ENCODE measurements at places on chromosomes 1 and 21.

- DNase-seq = no peak
Measured at GRCh38 chr1:56045477-56045876, 533.9 kb downstream of the PLPP3 start.

- no peak for DNase-seq
Measured at GRCh38 chr1:21325731-21326387, 35.6 kb upstream of the ECE1 start.

GRCh38 chr1:213286235-213286634 lies 235.2 kb downstream of the RPS6KC1 start:
- no peak for DNase-seq

DNA sequence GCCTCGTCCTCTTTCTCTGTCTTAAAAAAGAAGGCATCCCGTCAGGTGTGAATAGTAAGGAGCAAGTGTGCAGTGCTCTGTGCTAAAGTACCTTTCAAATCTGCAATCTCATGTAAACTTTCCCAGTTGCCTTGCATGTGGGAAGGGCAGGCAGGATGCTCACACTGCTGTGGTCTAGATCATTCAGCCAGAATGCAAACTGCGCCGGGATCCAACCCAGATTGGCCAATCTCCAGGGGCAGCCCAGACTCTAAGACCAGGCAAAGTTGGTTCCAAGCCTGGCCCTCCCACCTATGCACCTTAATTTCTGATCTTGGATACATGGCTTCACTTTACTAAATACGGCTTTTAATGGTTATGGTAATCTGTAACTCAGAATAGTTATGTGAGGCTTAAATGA lies 3.2 kb upstream of the MAP1LC3C start:
- no peak for DNase-seq

DNA sequence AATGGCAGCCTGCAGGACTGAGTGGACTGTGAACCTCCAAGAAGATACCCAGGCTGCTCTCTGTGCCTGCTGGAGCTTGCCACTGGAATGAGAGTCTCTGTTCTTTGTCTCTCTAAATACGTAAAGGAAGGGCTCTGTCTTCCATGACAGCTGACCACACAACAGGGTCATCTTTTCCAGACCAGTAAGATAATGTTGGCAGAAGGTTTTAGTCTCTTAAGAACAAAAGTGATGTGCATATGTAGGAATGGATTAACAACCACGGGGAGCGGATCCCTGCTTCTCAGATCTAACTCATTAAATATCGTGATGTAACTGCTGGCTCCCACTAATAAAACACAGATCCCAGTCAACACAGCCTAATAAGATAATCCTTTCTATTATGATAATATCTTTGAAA lies 67.5 kb downstream of the MAP10 start:
- no peak for DNase-seq

DNA sequence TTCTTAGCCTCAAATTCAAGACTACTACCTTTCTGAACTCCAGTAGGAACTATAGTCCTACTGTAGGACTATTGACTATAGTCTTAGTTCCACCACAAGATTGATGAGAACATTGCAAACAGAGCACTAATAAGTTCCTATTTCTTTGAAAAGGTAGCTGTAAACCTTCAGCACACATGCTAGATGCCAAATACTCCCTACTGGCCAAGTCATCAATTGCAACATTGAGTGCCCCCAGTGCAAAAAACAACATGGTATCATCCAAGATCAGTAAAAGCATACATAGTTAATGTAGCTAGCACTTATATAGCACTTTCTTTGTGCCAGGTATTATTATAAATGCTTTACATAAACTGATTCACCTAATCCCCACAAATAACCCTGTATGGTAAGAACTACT lies 99.8 kb downstream of the MRPL39 start:
- DNase-seq = no peak

DNA sequence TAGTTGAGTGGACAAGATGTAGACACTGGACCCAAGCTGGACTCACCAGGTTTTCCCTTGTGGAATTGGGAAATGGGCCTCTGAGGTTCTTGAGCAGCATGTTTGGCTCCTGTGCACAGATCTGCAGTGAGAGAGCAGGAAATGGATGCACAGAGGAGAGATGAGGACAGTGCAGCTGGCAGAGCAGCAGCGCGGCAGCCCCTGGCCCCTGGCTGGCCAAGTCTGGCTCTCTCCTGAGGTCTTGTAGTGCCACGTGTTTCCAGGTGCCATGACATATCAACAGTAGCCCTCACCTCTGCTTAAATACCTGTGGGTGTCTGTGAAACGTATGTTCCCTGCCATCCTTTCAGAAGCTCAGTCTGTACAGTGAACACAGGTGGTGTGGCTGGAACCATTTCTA lies 19.2 kb upstream of the BCL10 start:
- DNase-seq = no peak

DNA sequence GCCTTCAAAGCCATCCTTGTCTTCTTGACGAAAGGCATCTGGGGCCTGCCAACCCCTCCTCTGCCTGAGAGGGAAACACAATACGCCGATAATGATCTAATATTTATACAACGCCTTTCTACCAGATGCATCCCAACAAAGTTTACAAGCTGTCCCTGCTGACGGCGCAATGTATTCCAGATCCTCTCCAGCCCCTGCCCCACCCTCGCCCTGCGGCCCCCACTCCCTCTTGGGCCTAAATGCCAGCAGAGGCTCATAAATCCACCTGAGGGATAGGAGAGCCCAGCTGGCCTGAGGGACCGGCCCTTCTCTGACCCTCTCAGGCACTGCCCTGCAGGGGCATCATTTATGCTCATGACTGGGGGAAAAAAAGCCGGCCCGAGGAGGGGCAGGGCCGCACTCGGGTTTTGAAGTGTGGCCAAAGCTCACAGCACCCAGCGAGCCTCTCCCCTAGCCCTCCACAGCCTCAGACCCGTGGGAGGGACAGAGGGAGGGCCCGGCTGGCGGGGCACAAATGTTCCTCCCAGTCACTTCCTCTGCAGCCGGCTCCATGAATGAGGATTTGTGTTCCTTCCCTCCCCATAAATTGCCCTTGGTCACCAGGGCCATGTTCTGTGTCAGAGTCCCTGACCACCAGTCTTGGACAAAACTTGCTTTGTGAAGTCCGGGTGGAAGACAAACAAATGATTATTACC lies 140.3 kb downstream of the FOXD2 start:
- DNase-seq = no peak

- no peak for DNase-seq
Measured at GRCh38 chr21:31656199-31657095, 3.0 kb upstream of the SOD1 start.

GRCh38 chr21:36888466-36888865 lies 78.0 kb downstream of the HLCS start:
- DNase-seq = no peak

DNA sequence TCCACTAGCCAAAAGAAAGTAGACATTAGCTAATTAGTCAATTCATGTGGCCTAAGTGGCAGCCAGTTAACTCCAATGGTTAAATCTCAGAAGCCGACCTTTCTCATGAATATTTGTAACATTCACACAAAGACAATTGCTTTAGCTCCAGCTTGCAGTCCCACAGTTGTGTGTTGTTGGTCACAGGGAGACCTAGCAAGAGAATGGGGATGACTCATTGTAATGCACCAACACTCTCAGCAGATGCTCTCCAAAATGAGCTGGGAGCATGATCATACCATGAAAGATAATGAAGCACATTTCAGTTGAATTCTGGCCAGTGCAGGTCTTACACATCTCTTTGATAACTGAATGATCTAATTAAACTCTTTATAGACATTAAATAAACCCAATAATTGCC lies 160.4 kb downstream of the HLX start:
- DNase-seq = no peak

DNA sequence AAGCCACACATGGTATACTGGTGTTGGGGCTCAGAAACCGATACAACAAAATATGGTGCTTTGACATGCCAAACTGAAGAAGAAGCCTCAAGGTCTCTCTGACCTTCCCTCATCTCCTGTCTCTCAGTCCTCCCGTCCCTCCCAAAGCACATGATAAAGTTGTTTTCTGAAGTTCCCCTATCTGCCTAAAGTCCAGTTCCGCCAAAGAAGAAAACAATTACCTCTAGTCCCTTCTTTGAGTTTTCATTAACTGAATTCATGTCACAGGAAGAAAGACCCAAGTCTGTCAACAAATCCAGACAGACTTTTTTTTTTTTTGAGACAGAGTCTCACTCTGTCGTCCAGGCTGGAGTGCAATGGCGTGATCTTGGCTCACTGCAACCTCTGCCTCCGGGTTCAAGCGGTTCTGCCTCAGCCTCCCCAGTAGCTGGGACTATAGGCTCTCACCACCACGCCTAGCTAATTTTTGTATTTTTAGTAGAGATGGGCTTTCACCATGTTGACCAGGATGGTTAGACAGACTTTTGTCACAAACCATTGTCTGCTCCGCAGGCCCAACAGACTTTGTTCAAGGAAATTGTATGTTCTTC lies 32.2 kb upstream of the SLC2A1 start:
- DNase-seq = no peak

DNA sequence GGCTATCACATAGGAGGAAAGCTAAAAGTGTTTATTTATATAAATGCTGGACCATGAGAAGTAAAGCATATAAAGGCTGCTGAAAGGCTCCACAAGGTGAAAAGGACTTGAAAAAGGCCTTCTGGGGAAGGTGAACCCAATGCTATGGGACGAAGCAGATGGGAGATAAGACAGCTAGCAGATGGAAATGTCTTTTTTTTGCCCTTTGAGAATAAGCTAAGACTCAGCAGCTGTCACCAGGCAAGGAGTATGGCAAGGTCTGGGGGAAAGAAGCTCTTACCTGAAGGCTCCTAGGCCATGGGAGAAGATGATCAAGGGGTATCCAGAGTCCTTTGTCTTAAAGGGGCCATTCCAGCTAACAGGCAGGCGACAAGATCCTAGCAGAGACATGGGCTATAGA lies 9.9 kb downstream of the PAFAH2 start:
- no peak for DNase-seq

DNA sequence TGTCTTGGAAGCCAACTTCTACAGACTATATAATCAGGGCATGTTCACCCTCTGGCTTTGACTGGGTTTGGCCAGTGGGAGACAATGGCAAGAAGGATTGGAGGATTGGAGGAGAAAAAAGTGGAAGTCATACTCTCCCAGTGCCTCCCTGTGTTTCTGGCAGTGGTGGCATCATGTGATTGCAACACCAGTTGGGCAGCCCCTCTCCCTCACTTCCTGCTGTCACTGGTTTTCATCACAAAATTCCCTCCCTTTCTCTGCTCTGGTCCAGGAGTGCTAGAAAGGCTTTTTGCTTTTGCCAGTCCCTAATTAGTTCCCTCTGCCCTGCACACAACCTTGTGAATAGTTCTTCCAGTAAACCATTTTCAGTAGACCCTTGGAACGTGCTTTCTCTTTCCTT lies 3.7 kb upstream of the QSOX1 start:
- DNase-seq = no peak

DNA sequence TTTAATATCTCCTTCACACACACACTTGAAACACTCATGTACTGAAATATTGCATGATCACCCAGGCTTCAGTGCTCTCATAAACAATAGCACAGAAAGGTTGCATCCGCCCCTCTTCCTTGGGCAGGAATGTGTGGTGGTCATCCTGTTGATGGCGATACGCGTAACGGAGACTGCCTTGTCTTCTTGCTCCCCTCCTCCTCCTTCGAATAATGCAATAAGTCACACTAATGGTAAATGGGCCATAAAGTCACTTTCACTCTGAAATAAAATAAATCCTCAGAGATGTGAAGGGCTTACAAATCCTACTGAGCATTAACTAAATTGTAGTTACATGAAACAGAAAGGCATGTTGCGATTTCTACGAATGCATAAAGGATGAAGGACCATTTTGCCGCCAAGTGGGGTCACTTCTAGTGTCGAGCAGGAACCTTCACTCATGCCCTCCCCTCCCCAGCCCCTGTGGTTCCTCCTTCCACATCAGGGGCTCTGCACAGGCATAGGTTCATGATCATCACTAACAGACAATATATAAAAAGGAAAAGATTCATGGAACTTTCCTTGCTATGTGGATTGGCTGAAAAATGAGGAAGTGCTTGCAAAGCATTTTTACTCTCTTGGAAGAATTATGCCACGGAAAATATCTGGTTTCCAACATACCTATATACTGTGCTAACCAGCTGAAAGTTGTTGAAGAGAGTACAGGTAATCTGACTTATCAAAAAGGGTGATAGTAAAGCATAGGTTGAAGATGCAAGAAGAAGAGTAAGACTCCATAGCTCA lies 1.2 kb upstream of the PGBD5 start:
- no peak for DNase-seq

DNA sequence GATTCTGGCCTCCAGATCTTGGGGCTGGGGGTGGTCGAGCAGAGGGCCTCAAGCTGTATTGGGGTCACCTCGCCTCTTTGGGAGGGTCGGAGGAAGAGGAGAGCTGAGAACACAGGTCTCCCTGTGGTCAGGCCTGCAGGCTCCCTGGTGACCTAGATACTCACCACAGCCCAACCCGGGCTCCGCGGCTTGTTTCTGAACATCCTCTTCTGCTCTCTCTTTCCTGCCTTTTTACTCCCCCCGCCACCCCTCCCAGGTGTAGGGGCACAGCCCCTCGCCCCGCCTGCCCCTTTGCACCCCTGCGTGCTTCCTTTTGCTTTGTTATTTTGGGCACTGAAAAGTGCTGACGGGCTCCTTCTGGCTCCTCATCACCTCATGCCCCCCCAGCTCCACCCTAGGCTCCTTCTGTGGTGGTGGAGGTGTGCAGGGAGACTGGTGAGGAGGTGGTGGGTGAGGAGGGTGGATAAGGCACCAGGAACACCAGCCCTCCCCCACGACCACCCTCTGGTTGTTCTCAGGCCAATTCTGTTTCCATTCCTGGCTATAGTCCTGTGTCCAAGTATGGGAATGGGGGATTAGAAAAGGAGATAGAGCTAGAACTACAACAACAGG lies 10.6 kb upstream of the LINGO4 start:
- no peak for DNase-seq

DNA sequence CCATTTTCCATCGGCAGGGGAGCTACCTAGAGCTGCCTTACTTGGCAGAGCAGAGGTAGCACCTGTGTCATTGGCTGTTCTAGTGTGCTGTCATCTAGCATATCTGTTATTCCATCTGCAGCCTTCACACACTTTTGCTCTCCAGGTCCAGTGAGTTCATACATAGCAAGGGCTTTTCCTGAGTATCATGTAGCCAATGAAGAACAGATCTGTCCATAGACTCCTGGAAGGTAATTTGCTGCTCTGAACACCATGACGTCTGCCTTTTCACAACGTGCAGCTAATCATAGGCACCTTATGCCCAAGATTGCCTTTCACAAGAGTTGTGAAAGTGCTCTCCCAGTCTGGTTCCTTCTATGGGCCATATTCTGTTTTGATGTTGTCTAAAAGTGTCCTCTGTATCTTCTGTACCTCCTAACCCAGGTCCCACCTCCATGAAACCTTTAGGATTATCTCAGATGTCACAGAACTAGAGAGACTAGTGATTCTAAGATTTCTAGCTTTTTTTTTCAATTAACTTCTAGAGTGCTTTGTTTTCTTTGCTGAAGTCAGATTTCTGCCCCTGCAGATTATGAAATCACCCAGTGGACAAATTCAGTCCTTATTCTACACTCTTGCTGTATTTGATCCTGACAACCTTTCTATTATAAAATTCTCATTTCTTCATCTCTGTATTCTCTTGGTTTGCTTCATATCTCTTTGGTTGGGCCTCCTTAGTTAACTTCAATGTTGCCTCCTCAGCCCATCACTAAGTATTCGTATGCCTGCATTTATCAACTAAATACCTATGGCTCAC lies 134.8 kb downstream of the PBX1 start:
- no peak for DNase-seq
